Putamen (tissue), 1 donor: ENCODE measurements at places on chromosomes 5 and 9.
A peak's percentile ranks its signal among the peaks of the same experiment; 100 is the strongest.

GRCh38 chr5:33530183-33531036, 89.6 kb downstream of the TARS1 start:
- no peak for DNase-seq

- peak; percentile 97 for DNase-seq
Observed at GRCh38 chr5:52997424-52997823, 8.3 kb downstream of the ITGA2 start.

DNA sequence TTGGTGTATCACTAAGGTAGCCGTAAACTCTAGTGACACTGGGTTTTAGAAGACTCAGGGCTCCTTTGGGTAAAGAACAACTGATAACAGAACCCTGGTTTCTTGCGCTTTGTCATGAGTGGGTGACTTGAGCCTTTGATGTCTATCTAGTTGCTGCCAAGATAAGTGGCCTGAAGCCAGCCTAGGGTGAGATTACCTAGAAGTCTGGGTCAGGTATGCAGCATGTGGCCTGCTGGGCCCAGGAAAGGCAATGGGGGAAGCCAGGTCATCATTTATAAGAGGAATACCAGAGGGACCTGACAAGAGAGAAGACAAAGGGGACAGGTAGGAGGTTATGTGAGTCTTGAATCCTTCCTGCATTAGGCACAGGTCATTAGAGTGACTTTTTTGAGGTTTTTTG, 23.2 kb upstream of the GARNL3 start:
- DNase-seq: no peak

GRCh38 chr5:65674749-65675148, 47.2 kb downstream of the SGTB start:
- DNase-seq: no peak

DNA sequence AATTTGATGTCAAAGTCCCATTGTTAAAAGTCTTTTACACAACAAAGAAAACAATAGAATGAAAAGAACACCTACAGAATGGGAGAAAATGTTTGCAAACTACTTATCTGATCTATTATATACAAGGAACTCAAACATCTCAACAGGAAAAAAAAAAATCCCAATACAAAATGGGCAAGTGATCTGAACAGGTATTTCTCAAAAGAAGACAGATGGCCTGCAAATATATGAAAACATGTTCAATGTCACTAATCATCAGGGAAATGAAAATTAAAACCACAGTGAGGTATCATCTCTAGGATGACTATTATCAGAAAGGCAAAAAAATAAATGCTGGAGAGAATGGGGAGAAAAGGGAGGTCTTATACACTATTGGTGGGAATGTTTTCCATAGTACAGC, 301.8 kb downstream of the ARHGAP26 start:
- no peak for DNase-seq

GRCh38 chr5:179264783-179265513, 80.3 kb downstream of the ADAMTS2 start:
- DNase-seq: no peak

- DNase-seq: no peak
Observed at GRCh38 chr9:93252781-93253530, 69.0 kb downstream of the WNK2 start.

DNA sequence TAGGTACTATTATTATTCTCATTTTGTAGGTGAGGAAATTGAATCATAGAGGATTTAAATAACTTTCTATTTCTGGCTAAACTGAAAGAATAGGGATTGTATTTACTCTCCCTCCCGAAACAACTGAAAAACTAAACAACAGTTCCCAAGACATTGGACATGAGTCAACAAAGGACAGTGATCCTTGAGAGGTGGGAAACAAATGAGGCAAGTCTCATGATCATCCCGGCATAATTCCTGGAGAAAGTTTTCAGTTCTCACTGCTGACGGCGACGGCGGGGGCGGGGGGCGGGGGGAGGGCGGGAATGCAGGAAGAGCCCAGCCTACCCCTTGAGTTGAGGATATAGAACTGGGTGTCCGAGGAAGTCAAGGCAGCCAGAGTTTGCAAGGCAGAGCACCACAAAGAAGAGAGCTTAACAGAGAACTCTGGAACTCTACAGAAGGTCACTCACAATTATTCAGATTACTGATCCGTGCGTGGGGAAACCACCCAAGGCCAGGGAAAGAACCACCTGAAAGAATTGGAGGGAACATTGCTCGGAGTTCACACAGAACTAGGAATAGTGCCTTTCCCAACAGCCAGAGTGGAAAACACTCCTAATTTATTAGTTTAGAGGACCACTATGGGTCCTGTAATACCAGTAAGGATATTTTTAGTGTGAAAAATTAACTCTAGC, 27.4 kb upstream of the WHRN start:
- DNase-seq: no peak

GRCh38 chr9:18438300-18438925, 35.5 kb upstream of the ADAMTSL1 start:
- DNase-seq: peak; percentile 25

- no peak for DNase-seq
Observed at GRCh38 chr5:108334225-108334624, 47.7 kb downstream of the FBXL17 start.

DNA sequence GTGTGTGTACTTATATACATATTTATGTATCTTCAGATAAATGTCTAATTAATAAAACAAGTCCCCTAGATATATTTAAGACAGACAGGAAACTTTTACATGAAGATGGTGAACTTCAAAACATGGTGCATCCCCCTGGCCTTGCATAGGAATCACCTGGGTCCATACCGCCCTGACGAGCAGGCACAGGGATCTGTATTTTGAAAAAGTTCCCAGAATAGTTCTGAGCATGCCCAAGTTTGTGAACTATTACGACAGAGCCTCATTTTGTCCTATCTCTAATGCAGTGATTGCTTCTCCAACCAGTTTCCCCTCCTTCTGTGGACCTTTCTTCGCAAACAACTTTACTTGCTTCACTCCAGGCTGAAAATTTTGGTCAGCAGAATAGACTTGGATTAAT, 98.1 kb downstream of the APBA1 start:
- DNase-seq: no peak

- DNase-seq: no peak
Observed at GRCh38 chr5:174501461-174502069, 222.8 kb upstream of the MSX2 start.

DNA sequence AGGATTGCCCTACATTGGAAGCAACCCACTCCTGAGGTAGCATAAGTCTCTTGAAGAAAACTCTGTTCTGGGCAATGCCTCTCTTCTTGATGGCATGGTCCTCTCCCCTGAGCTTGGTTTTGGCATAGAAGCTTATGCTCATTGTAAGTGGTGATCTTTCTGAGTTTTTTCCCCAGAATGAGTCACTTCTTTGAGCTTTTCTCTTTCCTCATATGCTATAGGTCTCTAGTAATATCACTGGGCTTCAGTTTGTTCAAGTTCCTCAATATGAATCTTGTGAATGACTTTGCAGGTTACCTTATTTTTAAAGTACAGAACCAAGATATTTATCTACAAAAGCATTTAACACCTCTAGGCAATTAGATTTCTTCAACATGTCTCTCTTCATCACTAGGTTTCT, 76.5 kb upstream of the ATG10 start:
- DNase-seq: no peak

DNA sequence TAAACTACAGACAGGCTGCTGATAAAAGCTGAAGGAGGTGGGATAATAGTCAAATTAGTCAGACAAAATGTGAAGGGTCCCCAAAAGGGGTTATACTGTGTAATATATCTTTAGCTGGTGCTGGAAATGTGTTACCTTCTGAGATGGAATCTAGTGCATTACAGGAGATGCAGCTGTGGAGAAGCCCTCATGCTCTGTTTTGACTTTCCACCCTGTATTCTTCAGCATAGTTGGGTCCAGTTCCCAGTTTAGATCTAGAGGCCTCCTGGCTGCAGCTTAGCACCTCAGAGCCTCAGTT, 122.6 kb downstream of the PAPPA start:
- no peak for DNase-seq

GRCh38 chr5:175466700-175467318, 11.6 kb upstream of the SFXN1 start:
- DNase-seq: no peak

DNA sequence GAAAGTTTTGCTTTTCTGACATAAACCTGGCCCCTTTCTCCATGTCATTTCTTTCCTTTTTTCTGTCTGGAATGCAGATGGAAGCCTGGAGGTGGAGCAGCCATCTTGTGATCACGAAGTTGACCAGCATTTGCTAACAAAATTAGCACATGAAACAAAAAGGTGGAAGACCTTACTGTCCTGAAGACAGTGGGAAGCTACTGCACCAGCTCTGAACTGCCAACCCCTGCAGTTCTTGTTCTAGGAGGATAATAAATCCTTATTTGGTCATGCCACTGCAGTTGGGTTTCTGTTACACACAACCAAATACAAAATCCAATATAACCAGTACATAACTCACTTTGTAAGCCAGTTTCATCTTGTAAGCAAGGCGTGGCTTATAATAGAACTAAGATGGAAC, 249.4 kb upstream of the TBCA start:
- DNase-seq: no peak

- no peak for DNase-seq
Observed at GRCh38 chr5:108818613-108819272, 71.0 kb downstream of the FER start.

- DNase-seq: no peak
Observed at GRCh38 chr5:26148569-26149107, 889.7 kb downstream of the CDH9 start.

DNA sequence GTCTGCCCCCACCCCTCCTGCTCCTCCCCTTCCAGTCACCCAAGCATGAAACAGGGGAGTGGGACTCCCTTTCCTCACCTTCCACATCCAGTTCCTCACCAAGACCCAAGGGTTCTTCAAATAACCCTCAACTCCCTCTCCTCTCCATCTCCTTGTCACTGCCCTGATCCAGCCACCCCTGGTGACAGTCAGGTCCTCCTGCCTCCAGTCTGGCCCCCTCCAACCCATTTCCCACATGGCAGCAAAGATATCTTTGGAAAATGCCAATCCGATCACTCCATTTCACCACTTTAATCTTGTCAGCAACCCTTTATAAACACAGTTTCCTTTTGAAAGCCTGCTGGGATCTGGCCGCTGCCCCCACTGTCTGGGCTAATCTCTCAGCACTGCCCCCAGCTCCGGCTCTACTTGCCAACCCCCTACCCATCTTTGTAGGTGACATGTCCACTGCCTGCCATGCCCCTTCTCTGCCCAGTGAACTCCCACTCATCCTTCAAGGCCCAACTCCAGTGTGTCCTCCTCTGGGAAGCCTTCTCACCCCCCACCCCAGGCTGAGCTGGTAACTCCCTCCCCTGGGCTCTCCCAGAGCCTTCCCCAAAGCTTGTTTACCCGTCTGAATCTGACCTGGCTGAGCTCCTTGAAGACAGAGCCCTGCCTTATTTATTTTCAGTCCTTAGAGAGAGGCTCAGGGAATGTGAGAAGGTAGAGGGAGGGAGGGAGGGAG, 781 bp upstream of the MYOZ3 start:
- no peak for DNase-seq

- DNase-seq: no peak
Observed at GRCh38 chr9:124202447-124202971, 55.2 kb upstream of the NEK6 start.

DNA sequence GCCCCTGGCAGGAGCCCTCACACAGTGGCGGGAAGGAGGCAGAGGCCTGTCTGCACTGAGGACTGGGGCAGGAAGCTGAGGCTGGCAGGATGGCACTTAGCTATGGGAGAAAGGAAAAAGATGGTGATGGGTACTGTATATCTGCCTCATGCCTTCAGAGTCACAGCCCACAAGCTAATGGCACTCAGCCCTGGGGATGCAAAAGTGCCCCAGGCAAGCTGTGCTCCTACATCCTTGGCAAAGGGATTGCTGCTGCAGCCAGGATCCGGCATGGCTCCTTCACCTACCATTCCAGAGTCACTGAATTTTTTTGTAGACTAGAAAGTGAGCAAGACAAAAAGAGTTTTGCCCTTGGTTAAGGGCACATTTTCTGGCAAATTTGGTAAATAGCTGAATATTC, 8.7 kb downstream of the ACSL6 start:
- DNase-seq: no peak

- no peak for DNase-seq
Observed at GRCh38 chr5:5616247-5616895, 193.9 kb downstream of the ICE1 start.

DNA sequence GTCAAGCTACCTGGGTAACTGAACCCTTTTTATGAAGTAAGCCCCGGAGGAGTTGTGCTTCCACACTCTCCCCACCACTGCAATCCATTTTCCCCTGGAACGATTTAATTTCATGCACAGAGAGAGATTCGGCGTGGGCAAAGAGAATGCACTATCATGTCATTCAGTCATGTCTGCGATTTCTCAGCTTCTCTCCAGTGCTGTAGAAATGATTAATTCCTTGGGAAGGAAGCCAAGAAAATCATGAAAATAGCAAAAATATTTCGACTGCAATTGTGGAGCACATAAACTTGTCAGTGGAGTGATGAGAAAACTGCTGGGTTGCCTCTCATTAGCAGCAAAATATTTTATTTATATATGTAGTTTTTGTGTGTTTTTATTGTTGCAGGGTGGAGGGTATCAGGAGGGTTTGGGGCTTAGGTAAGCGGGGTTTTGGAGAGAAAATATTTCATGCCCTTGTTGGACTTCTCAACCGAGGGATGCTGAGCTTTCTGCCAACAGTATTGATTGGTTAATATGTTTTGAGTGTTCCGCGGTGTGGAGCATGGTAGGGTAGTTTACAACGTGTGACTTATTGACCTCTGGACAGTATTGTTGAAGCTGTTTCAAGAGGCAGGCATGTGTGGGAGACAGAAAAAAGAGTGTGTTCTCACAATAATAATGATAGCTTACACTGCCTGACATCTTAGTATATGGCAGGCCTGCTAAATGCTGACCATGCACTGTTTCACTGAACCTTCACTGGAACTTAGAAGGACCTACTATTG, 69.3 kb downstream of the SGCD start:
- DNase-seq: peak; percentile 58

- no peak for DNase-seq
Observed at GRCh38 chr9:3868012-3868411, 342.2 kb upstream of the RFX3 start.

DNA sequence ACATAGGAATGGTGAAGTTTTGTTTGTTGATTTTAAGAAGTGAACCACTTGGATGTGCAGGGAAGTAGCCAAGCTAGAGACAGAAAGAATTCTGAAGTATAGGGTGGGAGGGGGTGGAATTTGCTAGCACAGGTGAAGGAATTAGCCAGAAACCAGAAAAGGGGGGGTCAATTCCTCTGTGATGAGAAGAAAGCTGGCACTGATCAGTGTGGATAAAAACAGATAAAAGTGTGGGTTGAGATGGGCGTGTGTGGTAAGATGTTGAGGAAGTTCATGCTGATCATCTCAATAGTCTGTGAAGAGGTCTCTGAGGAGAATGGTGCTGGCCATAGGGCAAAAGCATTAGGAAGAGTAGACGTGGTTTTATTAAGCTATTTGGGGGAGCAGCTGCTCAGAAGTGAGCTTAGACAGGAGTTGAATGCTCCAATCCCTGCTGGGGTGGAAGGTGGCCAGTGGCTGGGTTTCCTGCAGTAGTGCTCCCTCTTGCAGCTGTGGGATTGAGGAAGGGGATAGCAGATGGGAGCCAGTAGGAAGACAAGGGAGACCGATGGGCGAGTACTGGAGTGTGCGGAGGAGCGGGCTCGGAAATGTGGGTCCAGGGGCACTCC, 88.7 kb upstream of the ELL2 start:
- no peak for DNase-seq

GRCh38 chr5:96905864-96906263, 29.6 kb downstream of the ERAP2 start:
- no peak for DNase-seq
